ENCODE measurements at places on chromosomes 3 and 15.

GRCh38 chr3:39907981-39908380 is 98.6 kb downstream of the MYRIP start:
- DNase-seq: no peak

- DNase-seq: no peak
These were observed 64.6 kb upstream of the UBE2E1 start for GRCh38 chr3:23741036-23741706.

DNA sequence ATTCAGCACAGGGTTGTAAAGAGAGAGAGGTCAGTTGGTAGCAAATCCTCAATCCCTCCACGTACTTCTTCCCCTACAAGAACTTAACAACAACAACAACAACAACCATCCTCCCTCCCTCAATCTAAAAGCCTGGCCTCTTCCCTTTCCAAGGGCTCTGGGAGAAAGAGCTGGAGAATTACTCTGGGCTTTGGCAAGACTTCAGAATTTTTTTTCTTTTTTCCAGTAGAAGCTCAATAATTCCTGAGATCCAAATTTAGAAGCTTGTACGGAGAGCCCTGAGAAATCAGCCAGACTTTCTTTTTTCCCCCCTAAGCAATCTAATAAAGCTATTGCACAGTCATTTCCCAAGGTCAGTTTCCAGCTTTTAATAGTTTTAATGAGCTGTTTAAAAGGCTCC is 95.8 kb upstream of the CACNA2D3 start:
- no peak for DNase-seq

GRCh38 chr15:84887938-84888337 is 3.5 kb downstream of the SLC28A1 start:
- DNase-seq: no peak

GRCh38 chr3:106022913-106023312 is 154.1 kb upstream of the CBLB start:
- no peak for DNase-seq

- no peak for DNase-seq
These were observed 41.3 kb downstream of the SCN5A start for GRCh38 chr3:38608086-38608775.

- DNase-seq: no peak
These were observed 419.2 kb downstream of the MECOM start for GRCh38 chr3:169244119-169244864.

DNA sequence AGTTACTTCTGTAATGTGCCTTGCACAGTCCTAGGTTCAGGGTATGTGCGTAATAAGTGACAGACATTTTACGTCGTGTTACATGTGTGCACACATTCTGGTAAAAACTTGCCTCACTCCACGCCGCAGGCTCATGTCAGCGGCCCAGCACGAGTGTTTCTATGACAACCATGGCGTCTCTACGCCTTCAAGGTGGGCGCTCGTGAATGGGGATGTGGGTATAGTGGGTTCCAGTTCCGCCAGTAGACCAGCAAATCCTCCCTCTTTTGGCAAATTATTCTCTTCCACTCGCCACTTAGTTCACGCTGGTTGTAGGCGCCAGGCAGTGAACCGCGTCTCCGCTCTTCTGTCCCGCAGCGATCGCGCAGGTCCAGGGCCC is 40.3 kb downstream of the CHST14 start:
- DNase-seq: no peak

GRCh38 chr3:125035217-125035616 is 20.6 kb downstream of the HEG1 start:
- DNase-seq: no peak

- no peak for DNase-seq
These were observed 42.9 kb downstream of the SMAD3 start for GRCh38 chr15:67108122-67108961.

DNA sequence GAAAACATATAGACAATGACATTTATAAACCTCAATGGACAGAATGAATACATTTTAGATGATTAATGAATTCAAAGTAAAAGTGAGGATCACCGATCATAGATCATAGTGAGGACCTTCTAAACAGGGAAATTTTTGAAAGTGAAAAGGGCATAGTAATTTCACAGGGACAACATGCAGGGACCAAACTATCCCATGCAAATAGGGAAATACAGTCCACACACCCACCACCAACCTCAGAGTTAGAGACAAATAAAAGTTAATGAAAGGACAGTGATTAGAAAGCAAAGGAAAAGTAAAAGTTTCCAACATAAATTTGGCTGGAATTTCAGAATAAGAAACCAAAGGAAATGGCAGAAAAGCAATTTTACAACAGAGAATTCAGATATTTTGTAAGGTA is 15.4 kb upstream of the CHRNA7 start:
- no peak for DNase-seq

DNA sequence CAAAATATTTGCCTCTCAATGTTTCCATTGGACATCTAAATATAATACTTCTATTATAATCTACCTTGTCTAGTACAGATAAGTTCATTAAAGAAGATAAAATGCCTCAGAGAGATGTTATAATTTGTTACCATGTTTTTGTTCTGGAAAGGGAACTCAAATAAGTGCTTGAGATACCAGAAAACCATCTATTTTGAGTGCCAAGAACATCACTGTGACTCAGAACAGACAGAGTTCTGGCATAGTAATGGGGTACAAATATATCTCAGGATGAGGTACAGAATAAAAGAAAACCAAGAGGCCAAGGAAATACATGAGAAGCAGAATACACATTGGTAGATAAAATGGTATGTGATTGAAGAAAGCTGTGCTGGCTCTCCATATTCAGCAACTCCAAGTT is 58.9 kb downstream of the IMPG2 start:
- no peak for DNase-seq

DNA sequence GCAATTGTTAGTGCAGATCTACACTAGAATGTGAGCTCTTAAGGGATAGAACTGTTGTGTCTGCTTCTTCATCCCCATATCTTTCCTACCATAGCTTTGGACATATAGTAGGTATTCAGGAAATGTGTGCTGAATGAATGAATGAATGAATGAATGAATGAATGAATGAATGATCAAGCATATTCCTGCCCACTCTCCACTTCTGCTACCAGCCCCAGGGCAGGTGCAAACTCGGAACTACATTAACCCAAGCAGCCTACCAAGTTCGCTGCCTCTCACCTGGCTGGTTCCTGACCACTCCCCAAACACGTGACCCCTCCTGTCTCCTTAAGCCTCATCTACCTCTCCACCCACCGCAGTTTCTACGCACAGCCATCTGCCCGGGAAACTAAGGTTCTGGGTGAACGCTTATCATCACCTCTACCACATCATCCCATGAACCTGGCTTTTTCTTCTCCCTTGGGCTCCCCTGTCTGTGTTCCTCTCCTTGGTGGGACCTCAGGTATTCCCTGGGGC is 26.8 kb downstream of the PAQR5 start:
- no peak for DNase-seq

- DNase-seq: no peak
These were observed 65.3 kb downstream of the FLNB start for GRCh38 chr3:58073301-58074108.

DNA sequence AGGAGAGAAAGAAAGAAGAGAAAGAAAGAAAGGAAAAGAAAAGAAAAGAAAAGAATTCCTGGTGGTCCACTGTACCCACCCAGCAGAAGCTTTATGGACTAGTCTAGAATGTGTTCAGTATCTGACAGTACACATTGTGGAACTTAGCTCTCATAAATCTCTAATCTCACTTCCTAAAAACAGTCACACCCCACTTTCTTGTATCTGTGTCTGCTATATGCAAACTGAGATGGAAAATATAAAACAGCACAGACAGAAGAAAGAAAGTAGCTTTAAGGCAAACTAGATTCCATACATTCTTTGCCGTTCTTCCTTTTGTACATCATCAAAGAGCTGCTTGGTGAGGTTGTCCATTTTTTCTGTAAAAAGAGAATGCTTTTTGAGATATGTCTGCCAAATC is 41.1 kb upstream of the GNB5 start:
- no peak for DNase-seq

- DNase-seq: peak; percentile 87
These were observed 30.1 kb downstream of the SPSB4 start for GRCh38 chr3:141081141-141081795.
